Left lung (tissue), 14 donors: ENCODE measurements at places on chromosomes 2 and 18. TPM values are rescaled to one million over a fixed set of nuclear protein-coding genes. Genes with fewer than 3 reads are reported as not detected.

KIF1A gene
- polyA plus RNA-seq, result 2.1 TPM

PRKAG3 gene
- not detected for polyA plus RNA-seq

DNA sequence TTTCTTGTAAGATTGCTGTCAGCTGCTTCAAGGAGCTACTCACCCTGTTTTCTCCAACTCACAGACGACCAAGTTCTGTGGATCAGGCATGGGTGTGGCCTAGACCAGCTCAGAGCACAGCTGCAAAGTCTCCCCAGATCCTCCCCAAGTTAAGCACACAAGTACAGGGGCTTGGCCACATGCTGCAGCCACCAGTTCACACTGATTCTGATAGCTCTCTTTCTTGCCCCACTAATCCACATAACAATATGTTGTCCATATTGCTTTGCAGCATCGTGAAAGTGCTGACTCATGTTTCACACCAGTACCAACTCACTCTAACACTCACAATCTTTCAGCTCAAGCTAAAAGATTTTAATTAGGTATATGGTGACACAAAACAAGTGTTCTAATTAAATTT lies 437.0 kb downstream of the PARD3B start:
- DNase-seq, result no peak

ZNF516 gene
- 43.5 TPM for polyA plus RNA-seq

DNA sequence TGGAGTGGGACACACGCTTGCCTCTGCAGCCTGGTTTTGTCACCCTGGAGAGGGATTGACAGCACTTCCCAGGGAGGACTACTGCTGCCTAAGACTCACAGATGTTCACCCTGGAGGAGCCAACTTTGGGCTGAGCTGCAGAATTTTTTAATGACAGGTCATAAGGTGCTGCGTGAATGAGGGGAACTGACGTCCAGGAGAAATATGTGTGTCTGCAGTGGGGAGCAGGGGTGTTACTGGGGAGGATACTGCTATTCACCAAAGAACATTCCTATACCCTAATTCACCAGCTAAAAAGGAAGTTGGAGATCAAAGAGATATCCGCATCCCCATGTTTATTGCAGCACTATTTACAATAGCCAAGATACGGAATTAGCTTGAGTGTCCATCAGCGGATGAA lies 144.4 kb downstream of the MGAT5 start:
- no peak for DNase-seq

ATP6V1C2 gene
- 2.7 TPM for polyA plus RNA-seq

OR6B2 gene
- polyA plus RNA-seq, result not detected

DNA sequence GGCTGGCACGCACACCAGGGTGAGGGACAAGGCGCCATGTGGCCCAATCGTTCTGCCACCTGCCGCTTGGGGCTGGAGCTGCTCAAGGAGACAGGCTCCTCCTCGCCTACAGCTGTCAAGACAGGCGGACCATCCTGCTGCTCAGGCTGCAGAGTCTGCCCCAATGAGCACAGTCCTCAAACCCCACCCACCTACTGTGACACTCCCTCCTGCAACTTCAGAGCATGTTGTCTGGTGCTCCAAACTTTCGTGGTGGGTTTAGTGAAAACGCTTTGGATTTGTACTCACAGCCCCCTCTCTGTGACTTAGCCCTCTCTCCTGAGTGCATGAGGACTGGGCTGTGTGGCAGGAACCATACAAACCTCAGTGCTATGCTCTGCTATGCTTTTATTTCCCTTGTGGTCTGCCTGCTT lies 23.2 kb upstream of the SLC35F6 start:
- no peak for DNase-seq

GRCh38 chr2:151481744-151482143 lies 72.0 kb downstream of the RIF1 start:
- DNase-seq, result no peak

DNA sequence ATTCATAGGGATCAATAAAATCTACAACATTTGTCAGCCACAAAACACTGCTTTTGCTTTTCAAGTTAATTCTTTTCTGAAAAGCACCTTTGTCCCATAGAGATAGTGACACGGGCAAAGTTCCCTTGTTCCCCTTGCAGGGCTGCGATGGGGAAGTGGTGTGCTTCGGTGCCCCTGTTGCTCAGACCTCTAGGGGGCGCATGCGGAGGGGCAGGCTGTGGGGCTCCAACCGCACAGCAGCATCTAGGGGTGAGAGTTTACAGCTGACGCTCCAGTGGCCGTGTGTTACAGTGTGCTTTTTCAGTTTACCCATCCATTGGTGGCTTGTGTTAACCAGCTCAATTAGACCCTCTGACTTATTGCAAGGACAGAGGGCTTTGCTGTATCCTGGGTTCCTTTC lies 1432.2 kb upstream of the ACVR2A start:
- no peak for DNase-seq

INPP4A gene
- 20.8 TPM for polyA plus RNA-seq

DNA sequence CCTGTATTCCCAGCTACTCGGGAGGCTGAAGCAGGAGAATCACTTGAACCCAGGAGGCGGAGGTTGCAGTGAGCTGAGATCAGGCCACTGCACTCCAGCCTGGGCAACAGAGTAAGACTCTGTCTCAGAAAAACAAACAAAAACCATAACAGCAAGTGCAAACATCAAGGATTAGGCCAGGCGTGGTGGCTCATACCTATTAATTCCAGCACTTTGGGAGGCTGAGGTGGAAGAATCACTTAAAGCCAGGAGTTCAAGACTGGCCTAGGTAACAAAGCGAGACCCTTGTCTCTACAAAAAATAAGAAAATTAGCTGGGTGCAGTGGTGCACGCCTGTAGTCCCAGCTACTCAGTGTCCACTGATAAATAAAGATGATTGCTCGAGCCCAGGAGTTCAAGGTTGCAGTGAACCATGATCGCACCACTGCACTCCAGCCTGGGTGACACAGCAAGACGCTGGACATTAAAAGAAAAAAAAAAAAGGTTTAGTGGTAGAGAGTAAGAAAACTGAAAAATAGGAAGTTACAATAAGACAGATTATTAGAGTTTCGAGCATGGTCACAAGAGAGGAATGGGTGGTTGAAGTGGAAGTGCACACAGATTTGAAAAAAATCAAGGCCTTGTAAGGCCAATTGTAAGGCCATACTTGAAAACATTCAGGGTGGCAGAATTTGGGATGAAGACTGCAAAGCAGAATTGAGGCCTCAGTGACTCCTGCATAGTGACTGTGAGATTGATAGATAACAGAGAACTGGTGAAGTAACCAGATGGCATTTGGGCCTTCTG lies 6.4 kb upstream of the KCMF1 start:
- no peak for DNase-seq

GRCh38 chr18:9691235-9691634 lies 16.9 kb upstream of the RAB31 start:
- DNase-seq, result no peak

- DNase-seq, result no peak
Measured at GRCh38 chr2:145800151-145801091, 1280.5 kb upstream of the ZEB2 start.

POLE4 gene
- polyA plus RNA-seq, result 46.4 TPM

DNA sequence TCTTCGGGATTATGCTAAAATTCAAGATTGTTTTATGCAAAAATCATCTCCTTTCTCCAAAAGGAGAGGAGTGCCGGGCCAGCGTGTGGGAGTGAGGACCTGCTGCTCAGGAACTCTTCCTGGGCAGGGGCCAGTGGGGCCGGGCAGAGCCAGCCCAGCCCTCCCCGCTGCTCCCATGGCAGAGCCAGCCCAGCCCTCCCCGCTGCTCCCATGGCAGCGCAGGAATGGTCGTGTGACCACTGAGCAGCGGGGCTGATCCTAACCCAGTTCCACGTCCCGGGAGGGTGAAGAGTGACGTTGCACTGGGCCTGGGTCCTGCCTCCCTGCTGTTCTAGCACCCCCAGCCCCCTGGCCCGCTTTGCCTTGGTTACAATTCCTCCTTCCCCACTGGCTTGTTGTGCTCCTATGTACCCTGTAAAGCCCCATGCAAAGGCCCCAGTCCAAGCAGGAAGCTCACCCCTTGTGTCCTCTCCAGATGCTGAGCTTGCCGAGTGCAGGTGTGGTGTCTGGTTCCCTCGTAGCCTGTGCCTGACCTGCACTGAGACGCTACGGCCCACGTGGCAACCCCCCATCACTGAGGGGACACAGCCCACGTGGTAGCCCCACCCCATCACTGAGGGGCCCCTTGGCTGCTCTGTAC lies 11.4 kb upstream of the NEU4 start:
- no peak for DNase-seq

FEV gene
- polyA plus RNA-seq, result not detected

EVA1A gene
- polyA plus RNA-seq, result 29.7 TPM

DNA sequence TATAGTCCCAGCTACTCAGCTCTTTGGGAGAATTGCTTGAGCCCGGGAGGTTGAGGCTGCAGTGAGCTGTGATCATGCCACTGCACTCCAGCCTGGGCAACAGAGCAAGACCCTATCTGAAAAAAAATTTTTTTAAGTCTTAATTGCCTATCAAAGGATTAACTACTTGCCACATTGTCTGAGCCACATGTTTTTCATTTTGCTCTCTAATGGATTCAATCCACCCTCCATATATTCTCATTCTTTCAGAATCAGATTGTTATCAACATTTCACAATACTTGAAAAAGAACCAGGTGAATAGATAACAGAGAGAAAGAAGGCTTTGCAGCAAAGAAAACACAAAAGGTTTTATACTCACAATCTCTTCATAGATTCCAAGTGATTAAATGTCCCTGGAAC lies 61.0 kb downstream of the PXDN start:
- DNase-seq, result no peak

DNA sequence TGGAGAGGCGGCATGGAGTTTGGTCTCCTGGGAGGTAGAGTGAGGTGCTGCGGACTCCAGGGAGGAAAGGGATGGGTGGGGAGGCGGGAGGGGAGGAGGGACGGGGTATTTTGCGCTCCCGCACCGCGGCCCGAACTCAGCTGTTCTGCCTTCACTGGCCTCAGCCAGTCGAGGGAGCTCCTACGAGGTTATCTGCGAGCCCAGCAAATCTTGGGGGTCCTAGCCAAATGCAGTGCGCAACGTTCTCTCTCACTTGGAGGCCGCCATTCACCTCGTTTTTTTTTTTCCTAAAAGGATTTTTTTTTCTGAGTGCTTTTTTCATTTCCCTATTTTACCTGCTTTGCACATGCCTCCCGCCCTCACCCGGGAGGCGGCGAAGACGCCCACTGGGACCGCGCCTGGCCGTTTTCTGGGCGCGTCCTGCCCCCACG lies 877 bp upstream of the BCL2L11 start:
- no peak for DNase-seq

DNA sequence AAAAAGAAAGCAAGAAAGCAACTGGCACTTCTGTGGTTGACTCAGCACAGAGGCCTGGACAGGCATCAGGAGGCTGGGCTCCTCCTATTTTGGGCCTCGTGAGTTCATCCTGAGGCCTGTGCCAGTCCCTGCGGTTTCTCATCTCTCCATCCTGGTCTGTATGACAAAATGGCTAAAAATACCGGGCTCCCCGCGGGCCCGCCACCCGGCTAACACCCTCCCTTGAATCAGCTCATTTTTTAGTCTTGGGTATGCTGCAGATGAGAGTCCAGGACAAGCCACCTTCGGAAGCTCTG lies 62.3 kb upstream of the YWHAQ start:
- no peak for DNase-seq

DNA sequence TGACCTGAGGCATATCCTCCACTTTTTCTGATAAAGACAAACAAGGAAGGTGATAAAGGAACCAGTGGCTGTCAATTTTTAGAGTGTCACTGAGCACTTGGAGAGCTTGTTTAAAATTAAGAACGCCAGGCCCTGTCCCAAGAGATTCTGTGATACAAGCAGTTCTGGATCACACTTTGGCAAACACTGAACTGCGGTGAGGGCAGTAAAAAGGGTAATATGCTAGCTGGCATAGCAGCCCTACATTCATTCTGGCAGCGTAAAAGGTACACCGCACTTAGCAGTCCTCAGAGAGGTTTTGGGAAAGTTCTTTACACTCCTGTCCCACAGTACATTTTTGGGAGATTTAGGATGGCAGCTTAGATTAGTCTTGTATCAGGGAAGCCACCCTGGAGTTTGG lies 101.3 kb upstream of the CCDC150 start:
- DNase-seq, result no peak

DNA sequence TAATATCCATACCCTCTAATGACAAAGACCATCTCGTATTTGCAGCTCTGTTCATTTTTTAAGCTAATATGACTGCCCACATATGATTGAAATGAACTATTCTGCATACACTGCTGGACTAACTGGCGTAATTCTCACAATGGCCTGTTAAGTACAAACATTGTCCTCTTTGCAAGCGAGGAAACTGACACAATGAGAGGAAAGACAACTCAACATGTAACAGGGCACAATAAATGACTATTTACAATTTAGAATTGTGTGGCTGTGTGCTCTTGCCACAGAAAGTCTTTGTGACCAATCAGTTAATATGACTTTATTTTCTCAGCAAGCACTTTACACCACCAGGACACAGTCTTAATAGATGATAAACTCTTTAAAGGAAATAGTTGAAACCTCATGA lies 498.0 kb downstream of the CNTNAP5 start:
- no peak for DNase-seq

- no peak for DNase-seq
Measured at GRCh38 chr2:134290358-134290757, 36.5 kb downstream of the MGAT5 start.

RPRM gene
- 0.76 TPM for polyA plus RNA-seq

DNA sequence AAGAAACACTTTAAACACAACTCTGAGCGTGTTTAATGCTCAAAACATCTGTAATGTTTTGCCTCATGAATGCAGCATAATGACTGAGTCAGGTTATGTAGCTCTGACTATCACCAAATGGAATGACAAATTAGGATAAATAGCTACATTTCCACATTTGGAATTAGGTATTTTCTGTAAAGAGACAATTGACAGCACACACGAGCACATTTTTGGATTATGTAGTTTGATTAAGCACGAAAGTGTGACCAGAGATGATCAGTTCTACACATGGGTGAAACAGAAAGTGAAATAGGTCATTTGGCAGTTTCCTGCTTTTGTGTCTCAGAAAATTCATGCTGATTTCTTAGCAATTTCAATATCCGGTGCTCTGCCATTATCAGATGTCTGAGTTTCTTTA lies 29.0 kb downstream of the LPIN1 start:
- no peak for DNase-seq

DNA sequence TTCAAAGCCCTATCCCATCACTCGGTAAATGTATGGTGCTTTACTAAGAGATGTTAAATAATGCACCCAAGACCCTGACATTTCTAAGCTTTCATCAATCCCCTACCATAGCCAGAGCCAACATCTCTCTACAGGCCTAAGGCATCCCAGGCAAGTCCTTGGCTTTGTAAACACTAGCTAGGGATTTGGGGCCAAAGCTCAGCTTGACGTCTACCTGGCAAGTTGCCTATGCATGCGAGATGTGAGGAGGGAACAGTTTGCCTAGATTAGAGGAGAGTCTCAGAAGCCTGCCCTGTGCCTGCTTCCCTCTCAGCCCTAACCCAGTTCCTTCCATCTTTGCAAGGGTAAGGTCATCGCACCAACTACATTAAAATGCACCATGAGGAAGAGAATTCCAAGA lies 221.5 kb upstream of the NCKAP5 start:
- no peak for DNase-seq

GRCh38 chr2:120318626-120319025 lies 27.3 kb upstream of the INHBB start:
- DNase-seq, result peak; percentile 71

DNA sequence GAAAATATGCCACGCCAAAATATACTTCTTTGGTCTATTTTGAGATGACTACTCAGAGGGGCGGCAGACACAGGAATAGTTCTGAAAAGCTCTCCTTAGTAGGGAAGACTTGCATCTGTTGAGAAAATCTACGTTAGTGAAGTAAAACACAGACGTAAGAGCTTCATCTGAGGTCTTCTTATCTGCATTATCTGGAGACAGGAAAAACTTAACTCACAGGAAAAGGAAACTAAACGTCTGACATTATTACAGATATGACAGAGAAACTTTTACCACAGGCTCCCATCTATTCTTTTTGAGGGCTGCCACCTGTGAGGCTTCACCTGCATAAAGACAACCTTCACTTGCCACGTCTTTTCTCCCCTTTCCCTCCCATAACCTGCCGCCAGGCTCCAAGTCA lies 1295.7 kb downstream of the LRP1B start:
- DNase-seq, result no peak
